Spleen (tissue), 13 donors: ENCODE measurements at places on chromosomes 6 and 20. TPM values are rescaled to one million over a fixed set of nuclear protein-coding genes. Genes with fewer than 3 reads are reported as not detected.

- H3K36me3 ChIP-seq, result no peaks in the 10 kb centered on the region
- no peak for DNase-seq
- H3K4me1 ChIP-seq, result no peaks in the 10 kb centered on the region
- no peak overlapping the region for H3K27ac ChIP-seq
- H3K27me3 ChIP-seq, result no peaks in the 10 kb centered on the region
Observed at GRCh38 chr6:42498473-42499128, 46.9 kb upstream of the TRERF1 start.

GRCh38 chr6:143928853-143929252, 64.6 kb downstream of the ZC2HC1B start:
- H3K36me3 ChIP-seq, result no peaks in the 10 kb centered on the region
- no peak overlapping the region for H3K27ac ChIP-seq
- no peak for DNase-seq
- no peaks in the 10 kb centered on the region for H3K27me3 ChIP-seq

GRCh38 chr20:45269754-45270270, 15.4 kb upstream of the SLPI start:
- H3K36me3 ChIP-seq, result no peaks in the 10 kb centered on the region
- H3K4me1 ChIP-seq, result no peaks in the 10 kb centered on the region
- H3K4me3 ChIP-seq, result no peak overlapping the region
- H3K27ac ChIP-seq, result no peak overlapping the region
- H3K27me3 ChIP-seq, result no peaks in the 10 kb centered on the region

DNA sequence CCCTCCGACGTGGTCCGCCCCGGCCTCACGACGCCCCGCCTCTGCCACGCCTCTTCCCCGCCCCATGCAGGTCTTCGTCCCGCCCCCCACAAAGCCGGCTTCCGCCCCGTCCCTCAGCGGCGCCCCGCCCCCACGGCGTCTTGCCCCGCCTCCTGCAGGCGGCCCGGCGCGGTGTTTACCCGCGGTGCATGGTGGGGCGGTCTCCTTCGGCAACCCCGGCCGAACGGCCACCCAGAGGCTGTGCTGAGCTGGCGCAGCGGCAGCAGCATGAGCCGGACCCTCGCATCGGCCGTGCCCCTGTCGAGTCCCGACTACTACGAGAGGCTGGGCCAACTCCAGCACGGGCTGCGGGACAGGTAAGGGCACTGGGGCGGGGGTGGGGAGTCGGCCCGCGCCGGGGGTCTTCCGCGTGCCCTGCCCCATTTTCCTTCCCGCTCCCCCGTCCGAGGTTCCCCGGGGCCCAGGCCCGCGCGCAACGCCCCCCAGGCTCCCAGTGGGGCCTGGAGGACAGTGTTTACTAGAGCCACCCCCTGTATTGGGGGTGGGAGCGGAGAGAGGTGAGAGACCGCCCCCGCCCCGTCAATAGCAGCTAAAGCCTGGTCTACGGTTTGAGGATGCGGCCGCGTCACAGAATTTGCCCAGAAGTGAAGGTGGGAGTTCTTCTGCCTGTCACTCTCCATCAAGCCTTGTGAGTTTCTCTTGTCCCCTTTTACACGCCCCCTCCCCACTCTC, at the start of gene KIZ:
Gene KIZ (plus strand): TSS at position 234 of the 732 bp plus-strand sequence. CDS start 34 bp downstream, at position 268.
- H3K4me3 ChIP-seq, result peak within 1 kb of the TSS; percentile 73
- no peaks in the 10 kb centered on the region for H3K27me3 ChIP-seq
- peak; percentile 100 for DNase-seq
- peaks cover 29% of the 10 kb centered on the region for H3K4me1 ChIP-seq

GRCh38 chr20:14446446-14446845, 109.0 kb upstream of the FLRT3 start:
- no peak for DNase-seq
- H3K36me3 ChIP-seq, result no peaks in the 10 kb centered on the region
- no peaks in the 10 kb centered on the region for H3K4me1 ChIP-seq
- H3K27ac ChIP-seq, result no peak overlapping the region
- H3K4me3 ChIP-seq, result no peak overlapping the region

GRCh38 chr6:160132776-160133338, 11.2 kb downstream of the SLC22A1 start:
- H3K4me3 ChIP-seq, result no peak overlapping the region
- H3K4me1 ChIP-seq, result no peaks in the 10 kb centered on the region
- H3K27ac ChIP-seq, result no peak overlapping the region

TSHZ2 gene
- 14.6 TPM for total RNA-seq

PTCRA gene
- 6.4 TPM for total RNA-seq

TNF gene
- total RNA-seq, result 11.6 TPM

BCAS1 gene
- total RNA-seq, result 0.23 TPM

TRIM31 gene
- not detected for total RNA-seq
